ENCODE measurements at places on chromosomes 6 and 20. TPM values are rescaled to one million over a fixed set of nuclear protein-coding genes. Genes with fewer than 3 reads are reported as not detected.

PSORS1C2 gene
- total RNA-seq, result not detected

MAFB gene
- 29.7 TPM for total RNA-seq

TMEM217 gene
- not detected for total RNA-seq

HLA-F gene
- total RNA-seq, result 47.6 TPM

NKAIN4 gene
- not detected for total RNA-seq
